ENCODE measurements at places on chromosomes 2 and 18.

GRCh38 chr18:35495536-35496314 lies 2.0 kb downstream of the INO80C start:
- no peak for DNase-seq

GRCh38 chr2:236572482-236572881 lies 2.9 kb downstream of the ACKR3 start:
- DNase-seq, result no peak

GRCh38 chr2:18312818-18313217 lies 247.6 kb downstream of the RDH14 start:
- DNase-seq, result no peak

DNA sequence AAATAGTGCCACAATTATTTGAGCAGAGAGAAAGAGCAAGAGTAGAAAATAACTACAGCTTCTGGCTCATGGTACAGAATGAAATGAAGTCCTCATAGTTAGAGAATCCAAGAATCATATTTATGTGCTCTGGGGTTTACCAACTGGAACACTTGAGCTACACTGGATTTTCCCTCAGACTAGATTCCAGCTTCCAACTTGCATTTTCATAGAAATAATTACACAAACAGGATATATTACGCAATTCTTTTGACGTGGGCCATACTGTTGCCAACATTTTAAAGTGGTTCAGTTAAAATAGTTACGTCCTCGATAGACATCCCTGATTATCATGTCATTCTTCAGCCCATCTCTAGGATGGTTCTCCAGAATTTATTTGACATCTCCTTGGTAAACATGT lies 129.2 kb downstream of the ETAA1 start:
- no peak for DNase-seq

GRCh38 chr2:46161911-46162310 lies 135.3 kb upstream of the EPAS1 start:
- DNase-seq, result no peak

GRCh38 chr2:159737917-159738296 lies 25.6 kb downstream of the MARCHF7 start:
- DNase-seq, result no peak
